ENCODE measurements at places on chromosomes 1 and 21.

DNA sequence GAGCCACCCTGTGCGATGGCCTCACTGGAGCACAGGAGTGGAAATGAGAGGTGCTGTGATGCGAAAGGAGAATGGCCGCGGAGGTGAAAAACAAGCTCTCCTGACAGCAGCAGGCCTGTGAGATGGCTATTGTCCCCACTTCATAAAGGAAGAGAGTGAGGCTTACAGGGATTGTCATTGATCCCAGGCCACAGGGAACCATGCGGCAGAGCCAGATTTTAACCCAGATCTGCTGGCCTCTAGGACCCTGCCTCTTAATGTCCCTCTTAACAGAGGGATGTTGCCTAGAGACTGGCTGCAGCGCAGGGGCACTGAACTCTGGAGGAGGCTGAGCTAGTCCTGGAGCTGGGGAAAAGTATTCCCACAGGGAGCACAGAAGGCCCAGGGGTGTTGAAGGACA, 3.1 kb upstream of the SYTL1 start:
- DNase-seq: no peak

DNA sequence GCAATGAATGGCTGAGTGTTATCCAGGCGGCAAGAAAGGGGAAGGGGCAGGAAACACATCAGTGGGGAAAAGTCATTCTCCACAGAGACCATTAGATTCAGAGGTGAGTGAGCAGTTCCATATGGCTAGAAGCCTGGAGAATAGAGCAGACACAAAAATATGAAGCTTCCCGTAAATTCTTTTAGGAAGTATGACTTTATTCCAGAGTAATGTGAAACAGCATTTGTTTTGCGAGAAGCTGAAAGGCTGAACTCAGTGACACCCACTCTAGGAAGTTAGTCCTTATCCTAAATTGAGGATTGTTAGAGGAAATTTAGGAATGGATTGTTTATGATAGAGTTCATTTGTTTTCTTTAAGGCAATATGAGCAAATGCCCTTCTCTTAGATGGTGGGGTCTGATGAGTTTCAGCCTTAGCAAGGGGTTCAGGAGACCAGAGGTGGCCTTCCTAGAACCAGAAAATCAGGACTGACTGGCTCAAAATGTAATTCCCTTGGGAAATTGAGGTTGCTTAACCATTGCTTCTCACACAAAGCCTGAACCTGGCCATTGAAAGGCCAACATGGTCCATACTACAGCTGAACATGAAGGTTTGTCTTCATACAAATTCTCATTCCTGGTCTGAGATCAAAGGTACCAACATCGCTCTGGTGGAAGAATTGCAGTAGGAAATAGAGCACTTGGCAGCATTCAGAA, 167.5 kb downstream of the TPR start:
- no peak for DNase-seq

- no peak for DNase-seq
Measured at GRCh38 chr1:217393896-217394295, 237.0 kb downstream of the GPATCH2 start.

- no peak for DNase-seq
Measured at GRCh38 chr1:25126562-25126961, 105.7 kb downstream of the SYF2 start.

GRCh38 chr1:6037338-6037762, 8.3 kb upstream of the KCNAB2 start:
- DNase-seq: no peak

DNA sequence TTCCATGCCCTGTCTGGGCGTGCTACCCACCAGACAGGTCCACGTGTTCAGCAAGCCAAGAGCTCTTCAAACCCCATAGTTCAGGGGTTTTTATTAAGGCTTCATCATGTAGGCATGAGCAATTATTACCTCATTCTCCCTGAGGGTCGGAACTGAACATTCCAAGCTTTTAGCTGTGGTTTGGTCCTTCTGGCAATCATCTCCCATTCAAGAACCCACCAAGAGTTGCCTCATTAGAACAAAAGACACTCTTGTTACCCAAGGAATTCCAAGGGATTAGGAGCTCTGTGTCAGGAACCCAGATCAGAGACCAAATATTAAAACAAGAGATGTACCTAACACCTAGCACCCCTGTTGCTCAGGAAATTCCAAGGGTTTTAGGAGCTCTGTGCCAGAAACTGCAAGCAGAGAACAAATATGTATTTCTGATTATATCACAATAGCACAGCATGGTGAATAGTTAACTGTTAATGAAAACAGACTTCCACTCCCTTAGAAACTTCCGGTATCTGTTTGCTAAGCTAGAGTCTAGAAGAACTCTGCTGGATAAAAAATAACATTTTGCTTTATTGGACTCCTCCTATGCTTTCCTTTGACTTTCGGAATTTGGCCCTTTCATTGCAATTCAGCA, 201.2 kb upstream of the L1TD1 start:
- DNase-seq: no peak

GRCh38 chr21:44927587-44928461, 7.1 kb upstream of the ITGB2 start:
- peak; percentile 81 for DNase-seq

- DNase-seq: no peak
Measured at GRCh38 chr1:227923353-227924167, 24.2 kb downstream of the WNT9A start.

- no peak for DNase-seq
Measured at GRCh38 chr1:2831596-2832212, 30.2 kb upstream of the TTC34 start.

DNA sequence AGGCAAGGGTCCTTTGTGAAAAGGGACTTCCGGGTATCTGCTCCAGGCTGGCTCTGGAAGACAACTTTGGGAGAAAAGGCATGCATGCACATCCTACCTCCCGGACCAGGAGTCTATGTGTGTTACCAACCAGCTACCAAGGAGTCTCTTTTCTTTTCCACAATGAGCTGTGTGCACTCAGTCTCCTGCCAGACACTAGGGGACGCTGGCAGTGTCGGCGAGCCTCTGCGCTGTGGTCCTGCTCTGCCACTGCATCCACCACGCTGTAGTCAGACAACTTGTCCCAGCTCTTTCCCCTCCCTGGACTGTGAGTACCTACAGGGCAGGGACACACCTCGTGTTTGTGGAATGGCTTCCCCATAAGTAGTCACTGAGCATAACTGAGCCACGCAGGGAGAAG, 5.1 kb upstream of the SSR2 start:
- peak; percentile 76 for DNase-seq

DNA sequence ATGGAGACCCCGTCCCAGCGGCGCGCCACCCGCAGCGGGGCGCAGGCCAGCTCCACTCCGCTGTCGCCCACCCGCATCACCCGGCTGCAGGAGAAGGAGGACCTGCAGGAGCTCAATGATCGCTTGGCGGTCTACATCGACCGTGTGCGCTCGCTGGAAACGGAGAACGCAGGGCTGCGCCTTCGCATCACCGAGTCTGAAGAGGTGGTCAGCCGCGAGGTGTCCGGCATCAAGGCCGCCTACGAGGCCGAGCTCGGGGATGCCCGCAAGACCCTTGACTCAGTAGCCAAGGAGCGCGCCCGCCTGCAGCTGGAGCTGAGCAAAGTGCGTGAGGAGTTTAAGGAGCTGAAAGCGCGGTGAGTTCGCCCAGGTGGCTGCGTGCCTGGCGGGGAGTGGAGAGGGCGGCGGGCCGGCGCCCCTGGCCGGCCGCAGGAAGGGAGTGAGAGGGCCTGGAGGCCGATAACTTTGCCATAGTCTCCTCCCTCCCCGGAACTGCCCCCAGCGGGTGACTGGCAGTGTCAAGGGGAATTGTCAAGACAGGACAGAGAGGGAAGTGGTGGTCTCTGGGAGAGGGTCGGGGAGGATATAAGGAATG, 505 bp downstream of the LMNA start:
- DNase-seq: peak; percentile 80

Measured in upper lobe of right lung (tissue), 1 donor.